Right forelimb (tissue), 1 donor: ENCODE measurements at places on chromosomes 4 and X.

GRCh38 chr4:151537687-151538086, 128.7 kb downstream of the FHIP1A start:
- no peak for DNase-seq

- no peak for DNase-seq
Observed at GRCh38 chrX:134457708-134458107, 2.3 kb upstream of the HPRT1 start.

DNA sequence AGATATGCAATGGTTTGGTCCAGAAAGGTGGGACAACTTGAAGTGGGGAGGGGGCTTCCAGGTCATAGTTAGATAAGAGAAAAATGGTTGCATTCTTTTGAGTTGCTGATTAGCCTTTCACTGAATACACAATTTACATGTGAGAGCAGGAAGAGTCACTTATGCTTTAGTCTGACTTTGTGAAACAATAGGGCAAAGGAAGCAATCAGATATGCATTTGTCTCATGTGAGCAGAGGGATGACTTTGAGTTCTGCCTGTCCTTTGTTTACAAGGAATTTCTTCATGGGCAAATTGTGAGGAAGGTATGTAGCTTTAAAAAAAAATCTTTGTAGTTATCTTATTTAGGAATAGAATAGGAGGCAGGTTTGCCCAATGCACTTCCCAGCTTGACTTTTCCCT, 12.9 kb downstream of the SMIM9 start:
- DNase-seq = no peak

DNA sequence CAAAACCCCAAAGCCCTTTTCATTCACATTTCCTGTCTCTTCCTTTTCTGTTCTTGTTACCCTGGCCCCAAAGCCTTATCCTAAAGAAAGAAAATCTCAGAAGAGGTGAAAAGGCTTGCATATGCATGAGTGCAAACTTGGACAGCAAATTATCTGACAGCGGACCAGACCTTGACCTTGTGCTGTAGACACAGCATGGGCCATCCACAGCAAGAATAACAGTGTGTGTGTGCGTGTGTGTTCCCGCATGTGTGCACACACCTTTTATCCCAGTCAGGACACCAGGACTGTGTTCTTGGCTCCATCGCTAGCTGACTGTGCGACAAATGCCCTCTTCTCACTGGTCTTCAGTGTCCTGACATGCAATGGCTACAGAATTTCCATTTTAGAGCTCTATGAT, 35.3 kb downstream of the ZBTB49 start:
- no peak for DNase-seq

DNA sequence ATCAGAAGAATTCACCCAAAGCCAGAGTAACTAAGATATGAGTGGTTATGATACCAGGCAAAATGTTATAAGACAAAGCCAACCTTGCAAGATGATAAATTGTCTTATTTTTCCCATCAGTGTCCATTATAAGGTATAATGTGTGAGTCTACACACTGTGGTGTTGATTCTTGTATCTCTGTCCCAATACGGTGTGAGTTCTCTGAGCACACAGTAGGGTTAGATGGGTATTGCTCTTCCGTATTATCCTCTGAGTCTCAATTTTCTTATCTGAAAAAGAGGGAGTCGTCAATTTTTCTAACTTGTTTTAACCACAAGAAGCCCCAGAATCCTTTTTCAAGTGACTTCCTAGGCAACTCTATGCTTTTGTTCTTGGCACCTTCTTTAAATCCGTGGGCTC, 69.9 kb downstream of the HMGB2 start:
- DNase-seq = no peak

DNA sequence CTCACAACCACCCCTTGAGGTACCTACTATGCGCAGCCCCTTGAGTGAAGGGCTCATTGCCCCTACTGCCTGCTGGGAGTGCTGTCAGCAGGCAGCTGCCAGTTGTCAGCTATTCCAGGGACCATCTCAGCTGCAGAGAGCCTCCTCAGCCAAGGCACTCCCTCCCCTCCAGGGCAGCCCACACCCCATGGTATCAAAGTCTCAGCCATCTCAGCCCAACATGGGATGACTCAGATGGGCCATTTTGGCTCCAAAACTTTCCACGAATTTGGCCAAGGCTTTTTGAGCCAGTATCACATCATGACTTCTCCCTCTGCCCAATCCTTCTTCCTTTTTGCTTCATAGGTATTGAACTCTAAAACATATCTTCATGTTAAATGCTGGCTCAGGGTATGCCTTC, 61.4 kb upstream of the MAP3K15 start:
- DNase-seq = no peak

DNA sequence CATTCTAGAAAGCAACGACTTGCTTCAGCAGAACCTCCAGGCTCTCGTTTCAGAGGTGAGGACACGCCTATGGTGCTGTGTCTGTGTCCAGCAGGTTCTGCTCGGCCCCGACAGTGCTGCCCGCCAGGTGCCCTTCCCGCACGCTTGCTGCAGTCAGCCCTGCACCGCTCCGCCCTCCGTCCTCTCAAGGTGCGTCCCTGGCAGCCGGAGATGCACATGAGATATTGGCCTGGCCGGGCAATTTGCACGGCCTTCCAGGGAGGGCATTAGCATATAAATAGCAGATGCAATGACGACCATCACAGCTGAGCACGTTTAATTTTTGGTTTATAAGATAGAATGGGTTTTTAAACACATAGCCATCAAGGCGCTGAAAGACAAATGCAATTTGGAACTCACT, 14.4 kb downstream of the UVSSA start:
- no peak for DNase-seq

- no peak for DNase-seq
Observed at GRCh38 chr4:119124352-119124751, 11.3 kb upstream of the MYOZ2 start.

DNA sequence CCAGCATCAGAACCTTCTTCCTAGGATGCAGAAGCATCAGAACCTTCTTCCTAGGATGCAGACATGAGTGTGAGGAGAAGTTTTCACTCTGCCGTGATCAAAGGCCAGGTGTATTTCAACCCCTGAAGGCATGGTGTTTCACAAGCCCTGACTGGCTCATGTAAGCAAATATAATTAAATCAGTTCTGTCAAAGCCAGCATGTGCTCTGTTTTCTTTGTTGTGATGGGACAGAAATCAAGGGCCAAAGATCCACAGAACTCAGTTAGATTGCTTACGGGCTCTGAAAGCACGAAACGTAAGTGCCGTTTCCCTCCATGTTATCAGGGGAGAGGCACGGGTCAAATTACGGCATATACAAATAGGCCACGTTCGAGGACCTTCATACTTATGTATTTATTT, 32.0 kb upstream of the CLDN24 start:
- DNase-seq = no peak

GRCh38 chr4:150010525-150011126, 67.6 kb upstream of the DCLK2 start:
- no peak for DNase-seq

- no peak for DNase-seq
Observed at GRCh38 chr4:7980036-7980435, 40.4 kb upstream of the AFAP1 start.

DNA sequence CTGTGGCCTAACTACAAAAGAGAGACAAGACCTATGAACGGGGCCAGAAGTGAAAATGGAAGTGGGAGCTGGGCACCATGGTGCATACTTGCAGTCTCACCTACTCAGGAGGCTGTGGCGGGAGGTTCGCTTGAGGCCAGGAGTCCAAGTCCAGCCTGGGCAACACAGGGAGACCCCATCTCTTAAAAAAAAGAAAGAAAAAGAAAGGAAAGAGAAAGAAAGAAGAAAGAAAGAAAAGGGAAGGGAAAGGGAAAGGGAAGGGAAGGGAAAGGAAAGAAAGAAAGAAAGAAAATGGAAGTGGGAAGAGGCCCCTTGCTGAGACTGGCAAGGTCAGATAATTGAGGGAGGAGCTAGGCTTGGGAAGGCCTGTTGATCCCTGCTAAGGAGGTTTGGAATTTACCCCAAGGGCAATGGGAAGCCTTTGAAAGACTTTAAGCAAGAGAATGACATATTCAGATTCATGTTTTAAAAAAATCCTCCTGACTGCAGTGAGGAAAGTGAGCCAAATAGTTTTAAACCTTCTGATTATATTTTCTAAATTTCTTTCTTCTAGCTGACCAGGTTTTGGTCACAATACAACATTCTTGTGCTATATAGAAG, 17.7 kb upstream of the HERC5 start:
- no peak for DNase-seq

GRCh38 chr4:93031431-93032098, 727.8 kb downstream of the GRID2 start:
- no peak for DNase-seq

DNA sequence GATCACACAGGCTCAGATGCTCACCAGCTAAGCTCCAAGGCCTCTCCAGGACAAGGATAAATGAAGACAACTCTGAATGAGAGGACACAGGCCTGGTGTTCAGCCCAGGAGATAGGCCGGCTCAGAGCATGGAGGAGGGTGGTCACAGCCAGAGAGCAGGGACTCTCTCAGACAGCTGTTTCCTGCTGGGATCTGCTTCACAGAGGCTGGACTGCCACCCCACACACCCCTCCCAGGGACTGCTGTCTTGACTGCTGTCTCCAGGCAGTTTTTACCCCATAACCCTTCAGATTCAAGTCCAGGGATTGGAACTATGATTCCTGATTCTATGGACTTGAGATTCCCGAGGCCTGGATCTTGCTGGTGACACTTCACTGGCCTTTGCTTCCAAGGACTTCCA, 89.0 kb downstream of the SMIM20 start:
- peak; percentile 19 for DNase-seq

DNA sequence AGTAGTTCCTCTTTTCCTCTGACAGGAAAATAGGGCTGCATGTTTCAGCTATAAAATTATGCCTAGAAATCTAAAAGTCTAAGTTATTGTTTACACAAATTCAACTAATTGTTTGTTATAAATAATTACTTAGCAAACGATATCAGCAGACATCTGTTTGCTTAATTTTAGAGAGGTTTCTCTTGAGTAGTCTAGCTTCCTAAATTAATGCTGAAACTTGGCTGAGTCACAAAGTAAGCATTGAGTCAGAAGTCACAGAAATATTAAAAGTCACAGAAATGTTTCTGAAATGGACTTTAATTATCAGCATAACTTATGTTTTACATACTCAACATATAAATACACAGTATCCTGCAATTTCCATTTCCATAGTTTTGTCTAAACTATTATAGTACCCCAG, 1044.0 kb downstream of the CCSER1 start:
- DNase-seq = no peak

DNA sequence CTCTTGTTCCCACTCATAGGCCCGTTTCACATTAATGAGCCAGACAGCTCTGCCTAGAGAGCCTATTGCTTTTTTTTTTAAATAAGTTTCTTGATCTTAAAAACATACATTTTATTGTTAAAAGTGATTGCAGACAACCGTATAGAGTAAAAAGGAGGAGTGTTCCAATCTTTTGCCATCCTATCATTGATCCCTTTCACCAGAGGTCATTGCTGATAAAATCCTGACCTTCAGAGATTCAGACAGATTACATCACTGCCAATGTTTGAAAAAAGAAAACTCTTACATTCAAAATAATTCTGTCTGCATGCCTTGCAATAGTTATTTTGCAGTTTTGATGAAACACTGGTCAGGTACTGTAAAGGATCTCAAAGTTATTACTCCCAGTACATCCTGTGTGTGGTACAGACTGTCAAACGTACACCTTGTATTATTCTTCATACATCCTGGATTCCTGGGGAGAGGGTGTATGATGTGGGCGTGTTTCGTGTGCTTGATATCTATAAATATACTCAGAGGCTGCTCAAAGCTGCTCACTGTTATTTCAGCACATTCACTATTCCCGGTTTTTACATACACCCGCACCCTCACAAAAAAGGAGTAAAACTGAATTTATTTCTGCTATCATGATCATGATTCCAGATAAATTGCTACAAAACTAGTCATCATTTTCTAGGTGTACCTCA, 15.4 kb upstream of the KLHL2 start:
- no peak for DNase-seq

DNA sequence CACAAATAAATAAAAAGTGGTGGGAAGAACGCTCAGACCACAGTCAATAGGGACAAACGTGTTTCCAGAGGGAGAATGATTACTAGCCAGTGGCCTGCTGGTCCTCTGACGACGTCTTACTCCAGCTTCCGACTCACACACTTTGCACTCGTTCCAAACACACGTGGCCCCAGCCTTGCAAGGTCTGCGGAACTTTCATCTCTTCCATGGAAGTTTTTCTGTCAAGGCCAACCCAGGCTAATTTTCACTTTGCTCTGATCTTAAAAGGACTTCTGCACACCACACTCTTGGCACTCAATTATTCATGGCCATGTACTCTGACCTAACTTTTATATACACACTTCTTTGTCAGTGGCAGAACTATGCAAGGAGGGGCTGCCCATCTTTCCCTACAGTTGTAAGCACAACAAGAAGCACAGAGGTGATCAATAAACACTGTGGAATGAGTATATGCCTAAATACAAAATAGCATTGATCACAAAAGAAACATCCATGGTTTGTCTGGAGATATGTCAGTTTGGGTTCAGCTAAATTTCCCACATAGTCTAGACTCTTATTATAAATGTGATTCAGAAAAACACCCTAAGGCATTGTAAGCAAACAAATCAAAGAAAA, 69.4 kb downstream of the STX18 start:
- DNase-seq = no peak

- DNase-seq = no peak
Observed at GRCh38 chr4:5893591-5893990, 705 bp upstream of the CRMP1 start.

- DNase-seq = no peak
Observed at GRCh38 chr4:26751838-26752237, 108.8 kb upstream of the STIM2 start.

DNA sequence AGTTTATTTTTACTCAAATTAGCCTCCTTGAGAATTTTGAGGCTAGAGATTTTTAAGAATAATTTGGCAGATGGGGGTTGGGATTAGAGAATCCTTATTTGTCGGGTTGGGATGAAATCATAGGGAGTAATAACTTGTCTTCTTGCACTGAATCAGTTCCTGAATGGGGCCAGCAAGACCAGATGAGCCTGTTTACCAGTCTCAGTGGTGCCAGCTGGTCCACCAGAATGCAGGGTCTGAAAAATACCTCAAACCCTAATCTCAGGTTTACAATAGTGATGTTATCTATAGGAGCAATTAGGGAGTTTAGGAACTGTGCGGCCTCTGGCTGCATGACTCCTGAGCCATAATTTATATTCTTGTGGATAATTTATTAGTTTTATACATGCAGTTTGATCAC, 705.9 kb upstream of the AGA start:
- no peak for DNase-seq

DNA sequence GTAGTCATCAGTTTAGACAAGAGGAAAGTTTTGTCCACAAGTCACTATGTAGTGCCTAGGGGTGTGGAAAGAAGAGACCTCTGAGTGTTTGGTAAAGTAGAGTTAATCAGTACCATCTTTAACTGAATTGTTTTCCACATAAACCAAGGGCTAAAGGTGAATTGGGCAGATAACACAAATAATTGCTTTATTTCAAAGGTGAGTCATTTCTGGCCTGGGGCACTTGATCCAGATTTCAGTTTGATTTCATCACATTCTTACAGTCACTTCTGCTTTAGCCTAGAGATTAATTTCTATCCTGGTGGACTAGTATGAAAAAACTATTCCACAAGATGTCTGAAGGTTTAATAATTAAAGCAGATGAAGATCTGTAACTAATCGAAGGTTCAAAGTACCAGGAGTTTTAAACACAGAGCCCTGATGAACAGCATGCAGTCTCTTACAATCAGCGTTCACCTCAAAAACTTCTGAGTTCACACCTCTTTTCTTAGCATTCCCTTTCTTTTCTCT, 74.5 kb upstream of the BOD1L1 start:
- DNase-seq = no peak
